ENCODE measurements at places on chromosomes 11 and 22.

GRCh38 chr22:25748704-25749103 lies 6.7 kb downstream of the MYO18B start:
- no peak for DNase-seq

DNA sequence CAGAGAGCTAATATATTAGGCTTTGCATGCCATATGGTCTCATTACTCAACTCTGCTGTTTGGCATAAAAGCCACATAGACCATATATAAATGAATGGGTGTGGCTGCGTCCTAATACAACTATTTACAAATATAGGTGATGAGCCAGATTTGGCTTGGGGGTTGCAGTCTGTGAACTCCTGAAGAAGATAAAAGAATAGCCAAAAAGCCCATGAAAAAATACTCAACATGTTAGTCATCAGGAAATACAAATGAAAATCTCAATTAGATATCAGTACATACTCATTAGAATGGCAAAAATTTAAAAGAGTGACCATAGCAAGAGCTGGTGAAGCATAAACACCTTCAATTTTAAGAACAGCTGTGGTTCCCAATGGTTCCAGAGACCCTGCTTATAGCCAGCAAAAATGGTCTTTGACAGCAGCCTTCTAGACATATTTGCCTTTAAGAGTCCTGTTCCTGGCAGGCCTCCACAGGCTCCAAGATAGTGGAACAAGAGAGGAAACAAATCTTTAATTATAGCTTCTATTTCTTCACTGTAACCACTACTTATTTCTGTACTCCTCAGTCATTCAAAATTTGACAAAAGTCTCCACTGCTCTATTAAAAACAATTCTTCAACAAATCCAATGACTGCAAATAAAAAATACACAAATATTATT lies 16.1 kb downstream of the C2CD3 start:
- no peak for DNase-seq

- DNase-seq = no peak
Measured at GRCh38 chr11:122656631-122657101, 1.1 kb downstream of the UBASH3B start.

DNA sequence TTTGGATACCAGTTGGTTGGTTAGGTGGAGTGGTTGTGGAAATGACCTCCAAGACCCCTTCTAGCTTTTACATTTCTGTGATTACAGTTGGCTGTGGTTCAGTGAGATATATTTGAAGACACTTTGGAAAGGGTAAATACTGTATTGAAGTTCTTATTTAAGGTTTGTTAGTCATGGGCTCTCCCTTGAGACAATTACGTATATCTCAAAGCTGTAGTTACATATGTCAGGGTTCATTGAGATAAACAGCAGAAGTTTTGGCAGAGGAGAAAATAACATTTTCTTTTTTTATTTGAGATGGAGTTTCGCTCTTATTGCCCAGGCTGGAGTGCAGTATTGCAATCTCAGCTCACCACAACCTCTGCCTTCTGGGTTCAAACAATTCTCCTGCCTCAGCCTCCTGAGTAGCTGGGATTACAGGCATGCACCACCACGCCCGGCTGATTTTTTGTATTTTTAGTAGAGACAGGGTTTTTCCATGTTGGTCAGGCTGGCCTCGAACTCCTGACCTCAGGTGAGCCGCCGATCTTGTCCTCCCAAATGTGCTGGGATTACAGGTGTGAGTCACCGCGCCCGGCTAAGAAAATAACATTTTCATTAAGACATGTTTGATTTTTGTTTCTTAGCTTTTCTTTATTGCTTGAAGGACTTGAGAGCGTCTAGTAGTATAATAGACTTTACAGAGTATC lies 1.9 kb downstream of the RNF121 start:
- DNase-seq = no peak

- no peak for DNase-seq
Measured at GRCh38 chr11:1861435-1862411, 8.8 kb downstream of the LSP1 start.

DNA sequence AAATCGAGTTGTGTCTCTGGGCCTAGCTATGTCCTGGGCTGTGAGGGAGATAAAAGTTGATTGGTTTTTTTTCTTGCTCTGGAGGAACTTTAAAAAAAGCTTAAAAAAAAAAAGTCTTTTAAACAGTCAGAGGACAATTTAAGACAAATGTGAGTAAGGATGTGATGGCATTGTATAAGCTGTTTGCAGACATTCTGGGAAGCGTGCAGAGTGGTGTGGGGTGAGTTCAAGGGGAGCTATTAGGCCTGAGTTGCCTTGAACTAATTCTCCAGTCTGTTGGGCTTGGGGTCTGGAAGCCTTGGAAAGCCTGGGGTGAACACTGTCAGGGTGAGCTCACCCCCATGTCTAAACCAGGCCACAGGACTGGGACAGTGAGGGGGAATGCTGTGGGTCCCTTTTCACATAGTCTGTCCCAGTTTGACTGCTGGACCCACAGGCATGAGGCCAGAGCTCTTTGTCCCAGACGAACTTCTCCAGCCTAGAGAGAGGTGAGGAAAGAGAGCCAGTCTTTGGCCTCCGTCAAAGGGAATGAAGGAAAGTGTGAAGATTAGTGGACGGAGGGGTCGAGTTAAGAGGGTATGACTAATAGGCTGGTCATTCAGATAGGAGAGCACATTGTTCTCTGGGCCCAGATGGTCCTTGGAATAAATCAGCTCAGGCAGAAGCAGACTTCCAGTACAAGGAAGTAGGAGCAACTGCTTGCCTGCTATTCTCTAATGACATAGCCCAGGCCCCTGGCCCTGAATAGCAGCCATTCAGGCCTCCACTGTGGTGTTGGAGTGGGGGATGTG lies 76.4 kb upstream of the NNMT start:
- no peak for DNase-seq

DNA sequence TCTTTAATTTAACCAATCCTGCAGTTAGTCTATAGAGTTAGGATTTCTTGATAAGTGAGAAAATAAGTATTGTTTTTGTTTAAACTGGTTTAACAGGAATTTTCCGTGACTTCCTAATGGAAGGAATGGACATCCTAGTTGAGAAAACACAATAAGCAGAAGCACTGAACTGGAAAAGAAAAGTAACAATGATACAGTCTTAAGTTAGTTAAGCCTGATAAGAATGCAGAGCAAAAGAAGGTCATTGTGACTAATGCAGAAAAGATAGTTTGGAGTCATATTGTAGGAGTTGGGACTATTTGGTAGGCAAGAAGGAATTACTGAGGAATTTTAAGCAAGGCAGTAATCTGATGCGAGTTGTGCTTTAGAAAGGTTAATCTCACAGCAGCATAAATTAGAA lies 11.7 kb downstream of the RNF141 start:
- DNase-seq = no peak

- DNase-seq = no peak
Measured at GRCh38 chr11:94658386-94658785, 91.2 kb downstream of the PIWIL4 start.

GRCh38 chr11:108199446-108200321 lies 22.8 kb downstream of the NPAT start:
- DNase-seq = no peak

DNA sequence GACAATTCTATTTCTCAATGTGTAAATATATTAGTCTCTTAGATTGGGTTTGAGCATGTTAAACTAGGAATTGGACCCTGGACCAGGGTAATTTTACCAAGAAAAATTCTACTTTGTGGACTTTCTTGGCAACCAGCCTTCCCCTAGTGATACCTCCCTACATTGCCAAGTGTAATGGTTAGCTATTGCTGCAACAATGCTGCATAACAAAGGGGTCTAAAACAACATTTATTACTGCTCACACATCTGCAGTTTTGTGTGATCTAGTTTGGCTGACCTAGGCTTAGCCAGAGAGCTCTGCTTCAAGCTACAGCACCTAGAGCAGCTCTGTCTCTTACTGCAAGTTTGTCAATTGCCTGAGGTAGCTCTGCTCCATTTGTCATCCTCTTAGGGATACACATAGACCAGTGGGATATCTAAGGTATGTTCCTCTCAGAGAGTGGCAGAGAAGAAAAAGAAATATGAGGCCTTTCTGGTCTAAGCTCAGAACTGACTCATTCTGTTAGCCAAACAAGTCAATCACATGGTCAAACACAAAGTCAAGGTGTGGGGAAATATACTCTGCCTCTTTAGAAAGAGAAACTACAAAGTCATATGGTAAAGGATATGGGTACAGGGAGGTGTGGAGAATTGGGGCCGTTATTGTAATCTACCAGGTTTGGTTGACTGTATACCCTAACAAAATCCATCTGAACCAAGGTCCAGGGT lies 2.0 kb upstream of the LAYN start:
- DNase-seq = no peak

- DNase-seq = no peak
Measured at GRCh38 chr11:58898106-58898505, 41.2 kb upstream of the GLYATL1 start.

DNA sequence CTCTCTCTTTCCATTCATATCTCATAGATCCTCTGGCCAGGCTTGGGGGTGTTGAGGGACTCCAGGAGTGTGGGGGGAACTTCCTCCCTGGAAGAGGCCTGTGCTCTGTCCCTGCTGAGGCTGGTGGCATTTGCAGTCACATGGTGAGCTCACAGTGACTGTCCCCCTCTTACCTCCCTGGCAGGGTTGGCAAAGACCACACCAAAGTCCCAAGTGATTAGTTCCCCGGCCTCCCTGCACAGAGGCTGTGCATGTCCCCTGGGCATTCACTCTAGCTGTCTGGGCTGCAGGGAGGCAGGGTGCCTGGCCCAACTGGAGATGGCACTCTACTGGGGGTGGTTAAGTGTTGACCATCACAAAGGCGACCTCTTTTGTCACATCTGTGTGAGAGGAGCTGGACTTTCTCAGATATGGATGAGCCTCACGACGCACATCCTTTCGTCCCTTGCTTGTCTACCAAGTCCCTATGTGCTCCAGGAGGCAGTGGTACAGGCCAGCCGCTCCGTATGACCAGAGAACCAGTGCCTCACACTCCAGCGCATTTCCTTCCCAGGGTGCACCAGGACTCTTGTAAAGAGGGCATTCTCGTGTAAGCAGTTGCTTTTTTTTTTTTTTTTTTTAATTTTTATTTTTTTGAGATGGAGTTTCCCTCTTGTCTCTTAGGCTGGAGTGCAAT lies 8.8 kb downstream of the TANGO2 start:
- DNase-seq = no peak

GRCh38 chr22:19714312-19715187 lies at the start of gene SEPTIN5:
Gene SEPTIN5 (plus strand): TSS chr22:19714503. CDS start chr22:19714589, 86 bp downstream.
- no peak for DNase-seq

- DNase-seq = no peak
Measured at GRCh38 chr11:97332271-97332670, 942.5 kb downstream of the JRKL start.

GRCh38 chr22:19815093-19815822 lies 39.4 kb downstream of the GNB1L start:
- DNase-seq = no peak

GRCh38 chr22:27420817-27421361 lies 380.7 kb downstream of the MN1 start:
- DNase-seq = no peak

DNA sequence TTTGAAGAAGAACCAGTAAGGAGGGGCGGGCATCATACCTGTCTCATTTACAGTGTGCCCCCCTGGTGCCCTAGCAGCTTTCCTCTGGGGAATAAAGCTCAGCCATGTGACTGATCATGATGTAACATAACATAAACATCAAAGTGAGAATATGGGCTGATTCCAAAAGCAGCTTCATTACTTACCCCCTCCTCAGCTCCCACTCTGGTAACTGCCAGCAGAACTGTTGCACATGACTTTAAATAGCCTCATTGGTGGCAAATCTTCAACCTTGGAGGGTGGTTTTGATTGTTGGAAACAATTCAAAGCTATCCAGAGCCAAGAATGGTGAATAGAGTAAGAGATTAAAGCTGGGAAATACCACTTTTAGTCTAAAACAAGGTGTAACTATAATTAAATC lies 384.6 kb downstream of the BUD13 start:
- no peak for DNase-seq

- no peak for DNase-seq
Measured at GRCh38 chr11:14967581-14968243, 4.4 kb downstream of the CALCA start.

DNA sequence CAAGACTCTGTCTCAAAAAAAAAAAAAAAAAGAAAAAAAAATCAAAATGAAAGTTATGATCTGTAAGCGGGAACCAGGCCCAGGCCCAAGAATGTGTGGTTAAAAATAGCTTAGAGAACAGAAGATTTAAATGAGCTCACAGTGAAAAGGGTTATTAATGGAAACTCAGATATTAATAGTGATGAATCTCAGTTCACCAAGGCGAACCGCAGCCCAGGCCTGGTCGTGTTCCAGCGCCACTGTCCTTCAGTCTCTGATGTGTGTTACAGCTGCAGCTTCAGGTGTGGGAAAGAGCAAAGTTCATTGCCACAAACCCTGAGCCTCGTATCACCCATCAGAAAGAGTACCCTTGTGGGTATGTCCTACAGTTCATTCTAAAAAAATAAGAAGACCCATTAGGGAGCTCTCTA lies 107.1 kb downstream of the GAB2 start:
- no peak for DNase-seq

DNA sequence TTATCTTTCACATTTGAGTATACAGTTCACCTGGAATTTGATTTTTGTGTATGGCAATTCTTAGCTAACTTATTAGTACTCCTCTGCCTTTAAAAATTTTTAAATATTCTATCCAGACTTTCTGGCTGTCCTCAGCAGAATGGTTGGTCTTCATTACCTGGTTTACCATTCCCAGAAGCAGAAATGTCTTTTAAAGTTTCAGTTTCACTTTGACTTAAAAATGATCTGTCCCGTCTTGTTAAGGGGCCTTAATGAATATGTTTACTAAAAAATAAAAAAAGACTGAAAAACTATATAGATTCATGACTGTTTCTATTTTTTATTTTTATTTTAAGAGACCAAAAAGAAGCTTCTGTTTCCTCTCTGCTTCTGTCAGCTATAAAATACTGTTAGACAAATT lies 70.5 kb upstream of the TNRC6B start:
- DNase-seq = no peak

DNA sequence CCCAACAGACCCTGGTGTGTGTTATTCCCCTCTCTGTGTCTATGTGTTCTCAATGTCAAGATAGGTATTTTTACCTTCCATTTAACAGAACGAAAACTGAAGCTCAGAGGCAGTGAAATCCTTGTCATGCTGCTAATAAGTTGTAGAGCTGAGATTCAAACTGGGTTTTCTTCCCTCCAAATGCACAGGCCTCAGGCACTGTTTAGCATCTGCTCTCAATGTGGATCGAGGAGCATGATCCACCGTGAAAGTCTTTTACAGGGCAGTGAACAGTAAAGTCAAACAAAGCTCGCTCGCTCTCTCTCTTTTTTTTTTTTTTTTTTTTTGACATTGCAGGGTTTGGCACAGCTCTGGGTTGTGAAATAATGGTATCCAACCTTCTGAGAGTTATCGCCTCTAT lies 401.0 kb upstream of the SYN3 start:
- DNase-seq = no peak

GRCh38 chr11:72561856-72562255 lies 112.4 kb downstream of the PDE2A start:
- DNase-seq = no peak

DNA sequence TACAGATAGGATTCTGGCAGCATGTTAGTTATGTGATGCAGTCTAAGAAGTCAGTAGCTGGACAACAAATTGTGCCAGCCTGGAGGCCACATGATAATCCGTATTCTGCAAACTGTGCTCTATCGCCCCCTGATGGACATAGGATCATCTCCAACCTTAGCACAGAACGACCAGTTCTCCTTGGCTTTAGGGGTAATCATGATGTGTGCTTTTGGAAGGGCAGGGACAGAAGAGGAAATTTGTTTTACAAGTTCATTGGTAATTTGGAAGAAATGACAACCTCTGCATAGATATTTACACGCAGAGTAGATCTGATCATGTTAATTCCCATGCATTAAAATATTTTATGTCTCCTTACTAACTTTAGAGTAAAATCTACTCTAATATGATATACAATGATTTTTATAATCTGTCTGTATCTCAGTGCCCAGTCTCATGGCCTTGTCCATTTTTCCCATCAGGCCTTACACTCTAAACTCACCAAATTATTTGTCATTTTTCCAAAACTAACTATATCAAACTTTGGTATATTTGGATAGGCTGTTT lies 12.1 kb downstream of the OR10D3 start:
- DNase-seq = peak; percentile 46

Data from T-helper 1 cell (primary cell).